ENCODE measurements at places on chromosomes 7 and 10.

DNA sequence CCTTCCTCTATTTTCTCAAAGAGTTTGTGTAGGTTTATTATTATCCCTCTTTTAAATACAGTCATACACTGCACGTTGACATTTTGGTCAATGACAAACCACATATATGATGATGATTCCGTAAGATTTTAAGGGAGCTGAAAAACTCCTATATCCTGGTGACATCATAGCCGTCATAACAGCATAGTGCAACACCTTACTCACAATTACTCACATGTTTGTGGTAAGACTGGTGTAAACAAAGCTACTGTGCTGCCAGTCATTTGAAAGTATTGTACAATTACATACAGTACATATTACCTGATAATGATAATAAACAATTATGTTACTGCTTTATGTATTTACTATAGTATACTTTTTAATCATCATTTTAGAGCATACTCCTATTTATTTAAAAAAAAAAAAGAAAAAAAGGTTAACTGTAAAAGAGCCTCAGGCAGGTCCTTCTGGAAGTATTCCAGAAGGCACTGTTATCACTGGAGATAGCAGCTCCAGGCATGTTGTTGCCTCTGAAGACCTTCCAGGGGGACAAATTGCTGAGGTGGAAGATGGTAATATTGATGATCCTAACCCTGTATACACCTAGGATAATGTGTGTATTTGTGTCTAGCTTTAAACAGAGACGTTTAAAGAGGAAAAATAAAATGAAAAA, 123.3 kb upstream of the CDK1 start:
- DNase-seq = no peak

- no peak for DNase-seq
Measured at GRCh38 chr7:157486007-157486755, 149.4 kb downstream of the DNAJB6 start.

GRCh38 chr10:4260483-4261124, 475.6 kb upstream of the KLF6 start:
- DNase-seq = no peak

DNA sequence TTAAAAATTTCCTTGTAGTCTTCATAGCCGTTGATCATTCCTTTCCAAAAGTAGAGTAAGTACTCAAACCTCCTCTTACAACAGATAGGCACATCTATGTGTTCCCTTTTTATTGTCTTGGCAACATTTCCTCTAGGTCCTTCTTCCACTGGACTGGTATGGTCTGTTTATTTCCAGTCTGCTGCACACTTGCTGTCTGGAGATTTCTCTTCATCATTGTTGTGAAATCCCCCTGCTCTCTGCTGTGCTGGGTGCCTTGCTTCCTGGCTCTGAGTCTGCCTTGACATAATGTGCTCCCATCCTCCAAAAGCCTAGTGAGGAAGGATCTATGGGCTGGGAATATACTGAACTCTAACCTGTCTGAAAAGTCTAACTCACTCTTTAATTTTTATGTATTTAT, 545.3 kb upstream of the VSTM2A start:
- no peak for DNase-seq

- DNase-seq = no peak
Measured at GRCh38 chr7:156043416-156044178, 231.3 kb upstream of the SHH start.

GRCh38 chr7:97149843-97150242, 32.3 kb downstream of the SDHAF3 start:
- no peak for DNase-seq

DNA sequence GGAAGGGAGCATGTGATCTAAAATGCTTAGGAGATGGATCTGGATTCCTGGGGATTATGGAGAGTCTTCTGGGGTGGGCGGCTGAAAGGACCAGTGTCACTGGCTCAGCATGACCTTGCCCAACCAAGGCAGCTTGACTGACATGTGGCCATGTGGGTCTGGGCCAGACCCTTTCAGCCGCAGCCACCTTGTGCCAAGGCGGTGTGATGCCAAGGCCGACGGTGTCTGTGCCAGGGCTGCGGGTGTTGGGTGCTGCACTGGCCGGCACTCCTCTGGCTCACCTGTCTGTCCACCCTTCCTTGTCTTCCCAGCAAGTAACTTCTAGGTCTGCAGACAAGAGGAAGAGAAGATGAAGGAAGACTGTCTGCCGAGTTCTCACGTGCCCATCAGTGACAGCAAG, 8.8 kb downstream of the DEPP1 start:
- no peak for DNase-seq

- DNase-seq = no peak
Measured at GRCh38 chr10:51857305-51857704, 157.9 kb upstream of the CSTF2T start.

DNA sequence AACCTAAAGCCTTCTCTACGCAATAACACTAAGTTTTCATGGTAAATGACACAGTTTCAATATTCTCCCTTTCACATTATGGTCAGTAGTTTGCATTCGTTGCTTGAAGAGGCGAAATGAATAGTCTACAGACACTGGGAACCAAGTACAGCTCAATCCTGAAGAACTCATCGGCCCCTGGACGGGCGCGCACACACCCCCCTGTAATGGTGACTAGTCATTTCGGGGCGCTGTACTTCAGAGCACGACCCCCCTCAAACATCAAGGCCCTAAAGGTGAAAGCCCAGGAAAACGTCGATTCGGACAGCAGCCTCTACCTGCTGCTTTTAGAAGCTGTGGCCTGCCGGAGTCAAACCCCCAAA, 1.0 kb downstream of the NT5C2 start:
- DNase-seq = no peak

DNA sequence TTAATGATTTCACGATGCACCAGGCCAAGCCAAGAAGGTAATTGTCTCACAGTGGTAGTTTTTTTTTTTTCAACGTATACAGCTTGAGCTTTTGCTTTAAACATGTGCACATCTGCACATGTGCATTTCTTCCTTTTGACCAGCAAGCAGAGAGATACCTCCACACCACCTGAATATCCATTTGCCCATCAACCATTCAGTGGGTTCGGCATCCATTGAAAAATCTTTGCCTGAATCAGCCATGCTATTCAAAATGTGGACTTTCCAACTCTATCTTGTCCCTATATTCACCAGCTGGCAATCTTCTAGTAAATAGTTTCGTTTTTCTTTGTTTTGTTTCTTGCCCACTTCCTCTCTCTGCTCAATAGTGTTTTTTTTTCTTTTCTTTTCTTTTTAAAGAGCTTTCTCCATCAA, 7.7 kb upstream of the TRA2A start:
- DNase-seq = no peak

- DNase-seq = no peak
Measured at GRCh38 chr10:100359529-100360150, 12.6 kb downstream of the SCD start.

DNA sequence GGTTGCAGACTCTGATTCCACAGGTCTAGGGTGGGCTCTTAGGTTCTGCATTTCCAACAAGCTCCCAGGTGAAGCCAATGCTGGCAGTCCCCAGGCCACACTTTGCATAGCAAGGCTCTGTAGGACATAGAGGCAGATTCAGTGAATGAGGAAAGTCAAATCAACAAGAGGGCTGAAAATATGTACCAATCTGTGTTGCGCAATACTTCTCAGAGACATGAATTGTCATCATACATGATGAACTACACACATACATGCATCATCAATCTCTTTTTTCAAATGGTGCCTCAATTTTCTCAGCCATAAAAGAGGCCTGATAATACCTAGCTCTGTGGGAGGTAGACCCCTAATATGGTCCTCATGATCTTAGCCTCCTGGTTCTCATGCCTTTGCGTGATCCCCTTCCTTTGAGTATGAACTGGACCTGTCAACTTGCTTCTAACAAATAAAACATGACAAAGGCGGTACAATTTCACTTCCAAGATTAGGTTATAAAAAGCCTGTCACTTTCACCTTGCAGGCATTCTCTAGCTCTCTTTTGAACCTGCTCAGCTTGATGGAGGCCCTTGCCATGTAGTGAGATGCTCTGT, 49.0 kb downstream of the PIK3CG start:
- DNase-seq = no peak

GRCh38 chr10:101887775-101888174, 44.2 kb upstream of the KCNIP2 start:
- no peak for DNase-seq

DNA sequence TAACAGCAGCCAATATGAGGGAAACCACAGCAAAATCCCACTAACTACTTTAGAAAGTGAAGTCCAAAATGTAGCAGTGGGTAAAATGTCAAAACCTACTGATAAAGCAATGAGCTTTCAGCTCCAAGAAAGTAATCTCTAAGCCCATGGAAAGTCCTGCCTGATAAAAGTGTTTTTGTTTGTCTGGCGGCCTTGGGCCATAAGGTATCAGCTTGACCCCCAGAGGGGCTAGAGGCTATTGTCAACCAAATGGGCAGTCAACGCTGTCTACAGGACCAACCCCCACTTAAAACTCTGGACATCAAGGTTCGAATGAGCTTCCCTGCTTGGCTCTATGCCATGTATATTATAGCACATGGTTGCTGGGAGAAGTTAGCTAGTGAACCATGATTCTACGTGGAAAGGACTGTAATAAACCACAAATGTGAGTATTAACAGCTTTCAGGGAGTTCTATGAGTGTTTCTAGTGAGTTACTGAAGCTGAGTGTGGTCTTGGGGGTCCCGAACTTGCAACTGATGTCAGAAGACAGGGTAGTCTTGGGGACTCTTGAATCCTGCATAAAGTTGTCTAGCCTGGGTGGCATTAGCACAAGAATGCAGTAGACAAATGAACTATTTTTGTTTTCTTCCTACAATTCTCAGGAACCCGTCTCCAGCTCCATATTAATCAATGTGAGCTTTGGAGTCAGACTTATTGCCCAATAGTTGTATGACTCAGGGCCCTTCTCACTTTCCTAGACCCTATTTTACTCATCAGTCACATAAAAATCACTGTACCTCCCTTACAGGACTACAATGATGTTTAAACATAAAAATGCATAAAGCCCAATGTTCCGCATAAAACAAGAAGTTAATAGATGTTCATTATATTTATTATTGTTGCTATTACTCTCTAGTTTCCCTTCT, 164.9 kb downstream of the DGKI start:
- no peak for DNase-seq

DNA sequence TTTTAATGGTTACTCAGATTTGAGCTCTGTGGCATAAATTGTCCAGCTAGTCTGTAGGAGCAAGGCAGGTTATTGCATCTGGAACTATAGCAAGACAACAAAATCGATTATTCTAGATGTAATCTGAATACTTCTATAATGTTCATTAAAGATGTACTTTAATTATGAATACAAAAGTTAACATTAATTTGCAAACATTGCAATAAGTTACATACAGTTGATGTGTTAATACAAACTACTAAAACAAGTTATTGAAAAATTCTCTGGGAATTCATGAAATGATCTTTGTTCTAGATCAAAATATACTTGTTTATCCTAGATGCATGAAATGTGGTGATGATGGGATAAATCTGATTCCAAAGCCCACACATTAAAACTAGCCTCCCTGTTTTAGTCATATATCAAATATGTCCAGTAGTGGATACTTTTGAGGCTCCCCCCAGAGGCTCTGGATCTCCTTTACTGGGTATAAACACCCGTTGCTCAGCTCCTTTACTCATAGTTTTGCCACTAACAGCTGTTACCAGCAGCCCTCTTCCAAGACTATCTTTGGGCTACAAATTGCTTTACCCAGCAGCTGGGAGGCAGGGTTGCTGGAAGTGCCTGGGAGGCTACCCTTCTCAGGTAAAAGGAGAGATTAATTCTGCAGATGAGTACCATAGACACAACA, 78.1 kb downstream of the ARL4A start:
- DNase-seq = no peak

GRCh38 chr10:70743430-70743788, 41.8 kb downstream of the TBATA start:
- no peak for DNase-seq

- DNase-seq = no peak
Measured at GRCh38 chr10:129642427-129642826, 175.4 kb downstream of the MGMT start.

GRCh38 chr10:70513848-70514309, 35.3 kb downstream of the PALD1 start:
- no peak for DNase-seq

DNA sequence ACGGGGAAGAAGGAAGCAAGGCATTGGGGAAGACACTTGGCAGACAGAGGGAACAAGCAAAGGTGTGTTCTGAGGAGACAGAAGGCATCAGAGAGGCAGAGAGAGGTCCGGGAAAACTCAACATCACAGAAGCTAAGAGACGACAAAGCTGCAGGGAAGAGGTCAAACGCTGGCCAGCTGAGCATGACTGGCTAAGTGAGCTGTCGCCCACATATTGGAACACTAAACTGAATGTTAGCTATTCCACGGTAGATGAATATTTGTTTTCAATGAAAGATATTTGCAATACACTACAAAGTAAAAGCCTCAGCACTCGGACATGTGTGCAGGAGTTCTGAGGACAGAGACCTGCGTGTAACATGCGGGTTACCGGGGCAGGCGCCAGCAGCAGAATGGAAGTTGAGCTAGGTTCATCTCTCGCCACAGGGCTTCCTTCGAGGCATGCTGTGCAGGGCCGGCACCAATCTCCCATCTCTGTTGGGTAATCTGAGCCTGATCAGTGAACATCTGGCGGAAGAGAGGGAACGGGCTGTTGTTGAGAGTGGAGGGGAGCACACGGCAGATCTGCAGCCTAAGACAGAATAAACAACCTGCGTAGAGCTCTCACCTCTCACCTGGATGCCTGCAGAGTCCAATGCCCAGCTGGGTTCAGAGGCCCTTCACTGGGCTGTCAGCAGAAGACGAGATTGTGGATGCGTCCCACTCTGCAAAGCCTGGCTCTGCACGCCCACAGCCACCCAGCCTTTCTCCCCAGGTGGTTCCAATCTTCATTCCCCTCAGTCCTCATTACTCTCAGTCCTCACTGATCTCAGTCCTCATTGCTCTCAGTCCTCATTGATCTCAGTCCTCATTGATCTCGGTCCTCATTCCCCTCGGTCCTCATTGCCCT, 35.9 kb downstream of the INSIG1 start:
- no peak for DNase-seq

DNA sequence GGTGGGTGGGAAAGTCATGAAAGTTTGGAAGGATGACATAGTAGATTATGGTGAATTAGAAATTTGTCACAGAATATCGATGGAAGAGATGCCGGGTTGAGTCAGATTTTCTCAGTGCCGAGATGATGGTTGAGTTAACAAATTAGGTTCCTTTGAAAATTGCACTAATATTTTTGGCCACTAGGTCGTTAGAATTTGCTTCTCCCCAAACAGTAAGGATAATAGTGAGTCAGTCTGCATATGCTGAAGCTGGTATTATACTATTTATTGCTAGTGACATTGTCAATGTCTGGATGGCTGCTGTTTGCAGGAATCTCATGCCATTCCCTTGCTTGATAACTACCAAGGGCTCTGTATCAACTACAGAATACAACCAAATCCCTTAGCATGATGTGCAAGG, 37.7 kb upstream of the MINDY3 start:
- DNase-seq = peak; percentile 11

DNA sequence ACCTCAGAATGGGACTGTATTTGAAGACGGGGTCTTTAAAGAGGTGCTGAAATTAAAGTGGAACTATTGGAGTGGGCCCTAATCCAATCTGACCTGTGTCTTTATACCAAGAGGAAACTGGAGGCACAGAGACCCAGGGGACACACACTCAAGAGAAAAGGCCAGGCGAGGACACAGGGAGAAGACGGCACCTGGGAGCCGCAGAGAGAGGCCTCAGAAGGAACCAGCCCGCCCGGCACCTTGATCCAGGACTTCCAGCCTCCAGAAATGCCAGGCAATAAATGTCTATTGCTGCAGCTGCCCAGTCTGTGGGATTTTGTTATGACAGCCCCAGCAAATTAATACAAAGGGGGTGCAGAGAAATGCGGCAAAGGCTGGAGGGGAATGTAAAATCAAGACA, 10.5 kb downstream of the CARD11 start:
- DNase-seq = no peak
